ENCODE measurements at places on chromosomes 4 and X.

DNA sequence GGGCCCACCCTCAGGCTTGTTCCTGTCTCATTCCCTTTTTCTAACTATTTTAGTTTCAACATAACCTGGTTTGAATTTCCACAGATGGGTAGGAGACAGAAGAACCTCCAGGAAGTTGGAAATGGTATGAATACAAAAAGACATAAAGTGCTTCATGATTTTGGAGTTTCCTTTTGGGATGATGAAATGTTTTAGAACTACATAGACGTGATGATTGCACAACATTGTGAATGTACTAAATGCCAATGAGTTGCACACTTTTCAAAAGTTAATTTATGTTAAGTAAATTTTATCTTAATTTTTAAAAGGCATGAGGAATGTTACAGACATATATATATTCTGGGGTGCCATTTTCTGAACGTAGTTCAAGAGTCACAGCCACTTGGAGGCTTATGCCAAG is 41.1 kb upstream of the IBSP start:
- no peak for DNase-seq

DNA sequence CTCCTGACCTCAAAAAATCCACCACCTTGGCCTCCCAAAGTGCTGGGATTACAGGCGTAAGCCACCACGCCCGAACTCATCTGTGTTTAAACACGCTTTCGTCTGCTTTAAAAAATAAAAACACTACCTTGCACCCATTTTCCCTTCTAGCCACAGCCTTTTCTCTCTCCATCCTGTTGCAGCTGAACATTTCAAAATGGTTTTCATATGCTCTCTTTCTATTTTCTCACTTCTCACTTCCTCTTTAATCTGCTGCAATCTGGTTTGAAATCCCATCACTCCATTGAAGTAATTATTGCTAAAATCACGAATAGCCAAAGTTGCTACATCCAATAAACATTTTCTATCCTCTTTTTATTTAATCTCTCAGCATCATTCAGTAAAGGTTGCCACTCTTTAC is 70.0 kb downstream of the DCHS2 start:
- peak; percentile 38 for DNase-seq

DNA sequence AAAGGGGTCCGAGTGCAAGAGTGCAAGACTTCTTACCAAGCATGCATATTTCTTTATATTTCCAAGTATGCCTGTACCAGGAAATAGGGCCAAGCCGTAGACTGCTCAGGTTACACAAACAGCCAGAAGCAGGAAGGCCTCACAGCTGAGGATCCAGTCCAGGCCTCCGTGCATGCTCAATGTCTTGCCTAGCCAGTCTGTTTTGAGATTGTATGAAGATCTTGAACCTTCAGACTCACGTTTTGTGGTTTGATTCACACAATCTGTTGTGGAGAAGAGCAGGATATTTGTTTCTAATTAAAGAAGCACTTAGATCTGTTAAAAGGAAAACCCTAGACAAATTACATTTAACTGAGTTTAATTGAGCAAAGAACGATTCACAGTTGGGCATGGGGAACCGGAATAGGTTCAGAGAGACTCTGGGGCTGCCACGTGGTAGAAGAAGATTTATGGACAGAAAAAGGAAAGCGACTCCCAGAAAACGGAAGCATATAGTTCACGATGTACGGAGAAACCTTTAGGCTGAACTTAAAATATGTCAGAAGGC is 1.2 kb downstream of the MGST2 start:
- no peak for DNase-seq

DNA sequence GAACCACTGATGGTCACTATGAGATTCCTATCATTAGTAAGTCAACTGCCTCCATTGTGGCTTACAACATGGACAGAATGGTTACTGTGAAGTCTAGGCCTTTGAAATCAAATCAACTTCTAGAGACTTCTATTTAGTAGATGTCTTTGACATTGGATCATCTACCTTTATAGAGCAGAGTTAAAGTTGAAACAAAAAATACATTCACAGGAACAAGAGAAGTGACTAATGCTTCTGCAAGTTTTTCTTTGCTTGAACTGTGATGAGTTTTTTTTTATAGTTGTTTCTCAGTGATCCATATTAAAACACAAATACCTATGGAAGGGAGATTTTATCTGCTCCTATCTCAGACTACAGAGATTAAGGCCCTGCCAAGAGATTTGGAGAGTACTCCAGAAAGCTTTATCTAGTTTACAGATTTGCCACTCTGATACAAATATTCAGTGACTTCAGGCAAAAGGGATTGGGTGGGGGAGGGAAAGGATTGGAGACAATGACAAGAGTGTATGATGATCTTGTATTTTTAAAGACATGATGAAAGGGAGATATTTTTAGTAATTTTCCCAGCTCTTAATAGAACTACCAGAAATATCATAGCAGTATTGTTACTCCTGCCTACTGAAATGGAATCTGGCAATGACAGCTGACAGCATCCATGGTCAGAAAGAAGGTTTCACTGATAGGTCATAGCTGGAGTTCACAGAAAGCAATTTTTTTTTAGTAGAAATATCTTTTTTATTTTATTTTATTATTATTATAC is 16.0 kb upstream of the EPGN start:
- no peak for DNase-seq

DNA sequence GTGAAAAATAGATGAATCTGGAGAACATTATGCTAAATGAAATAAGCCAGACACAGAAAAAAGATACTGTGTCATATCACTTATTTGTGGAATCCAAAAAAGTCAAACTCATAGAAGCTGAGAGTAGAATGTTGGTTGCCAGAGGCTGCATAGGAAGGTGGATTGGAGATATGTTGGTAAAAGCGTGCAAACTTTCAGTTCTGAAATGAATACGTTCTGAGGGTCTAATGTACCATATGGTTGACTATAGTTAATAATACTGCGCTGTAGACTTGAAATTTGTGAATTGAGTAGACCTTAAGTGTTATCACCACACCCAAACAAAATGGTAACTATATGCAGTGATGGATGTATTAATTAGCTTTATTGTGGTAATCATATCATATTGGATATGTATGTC is 45.0 kb upstream of the UPRT start:
- peak; percentile 65 for DNase-seq

GRCh38 chr4:1206299-1207156 is 34.1 kb upstream of the SPON2 start:
- DNase-seq = no peak

DNA sequence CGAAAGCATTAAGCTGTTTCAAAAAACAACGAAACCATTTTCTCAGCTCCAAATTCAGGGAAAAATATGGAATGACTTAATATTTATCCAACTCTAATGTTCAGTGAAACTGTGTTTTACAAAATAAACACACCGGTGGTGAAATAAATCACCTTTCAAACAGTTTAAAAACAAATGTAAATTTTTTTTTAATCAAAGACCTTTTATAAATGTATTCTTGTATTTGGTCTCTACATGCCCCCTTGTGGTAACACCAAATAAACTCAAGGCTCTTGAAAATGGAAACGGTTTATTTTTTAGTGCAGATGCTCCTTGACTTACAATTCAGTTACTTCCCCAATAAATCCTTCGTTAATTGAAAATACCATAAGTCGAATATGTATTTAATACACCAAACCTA is 45.8 kb upstream of the ITM2A start:
- peak; percentile 39 for DNase-seq

DNA sequence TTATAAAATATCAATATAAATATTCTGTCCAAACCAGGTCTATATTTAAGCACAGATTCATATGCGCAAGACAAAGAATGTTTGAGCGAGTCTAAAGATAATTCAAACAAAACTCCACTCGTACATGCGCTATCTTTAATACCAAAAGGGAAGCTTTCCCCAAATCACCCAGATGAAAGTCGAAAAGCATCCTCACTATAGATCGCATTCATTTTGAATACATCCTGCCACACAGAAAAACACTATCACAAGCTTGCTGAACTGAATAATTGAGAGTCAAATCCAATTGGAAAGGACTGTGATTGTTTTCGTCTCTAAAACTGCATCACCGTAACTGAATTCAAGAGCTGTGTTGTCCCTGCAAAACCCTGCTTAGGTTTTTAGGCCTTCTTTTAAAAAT is 685 bp downstream of the TASL start:
- peak; percentile 22 for DNase-seq

DNA sequence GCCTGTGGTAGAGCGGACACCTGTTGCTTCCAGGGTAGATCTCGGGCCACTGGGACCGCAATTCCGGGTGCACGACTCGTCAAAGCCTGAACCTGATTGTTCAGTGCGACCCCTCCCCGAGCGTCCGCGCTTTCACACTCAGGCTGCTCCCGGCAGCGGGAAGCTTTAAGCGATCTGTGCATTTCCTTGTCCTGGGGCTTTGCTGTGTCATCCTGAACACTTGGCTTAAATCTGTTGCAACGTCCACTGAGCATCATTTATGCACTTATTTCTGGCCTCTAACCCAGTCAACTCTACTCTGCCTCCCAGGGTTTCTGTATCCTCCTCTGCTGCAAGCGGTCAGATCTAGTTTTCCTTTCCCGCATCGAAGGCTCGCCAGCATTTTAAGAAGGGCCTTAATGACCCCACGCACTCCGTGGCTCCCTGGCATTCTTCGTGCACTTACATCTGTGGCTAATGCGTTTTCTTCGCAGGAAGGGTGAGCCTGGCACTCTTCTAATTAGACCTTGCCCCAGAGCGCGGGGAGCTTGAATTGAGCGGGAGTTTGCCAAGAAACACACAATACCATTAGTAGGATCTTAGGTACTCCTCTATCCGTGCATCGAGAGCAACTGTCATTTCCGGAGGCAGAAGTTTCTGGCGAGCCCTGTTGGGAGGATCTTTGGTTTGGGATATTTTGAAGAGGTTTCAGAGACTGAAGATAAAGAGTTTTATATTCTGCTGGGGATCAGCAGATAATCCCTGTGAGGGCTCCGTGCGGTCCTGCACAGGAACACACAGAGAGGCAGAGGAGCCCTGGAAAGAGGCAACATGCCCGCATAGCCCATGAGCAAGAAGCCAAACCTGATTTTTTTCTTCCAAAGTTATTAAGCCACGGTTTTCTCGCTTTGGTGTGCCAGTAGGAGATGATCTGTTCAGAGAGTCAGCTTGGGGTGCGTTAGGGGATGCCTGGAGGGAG is 654 bp upstream of the DDIT4L start:
- DNase-seq = no peak

- DNase-seq = no peak
These were observed 115.9 kb upstream of the TEX13D start for GRCh38 chrX:124216396-124217115.

- DNase-seq = no peak
These were observed 259.1 kb upstream of the SLIT2 start for GRCh38 chr4:19992471-19993093.

GRCh38 chr4:142961866-142962265 is 115.8 kb upstream of the INPP4B start:
- no peak for DNase-seq

DNA sequence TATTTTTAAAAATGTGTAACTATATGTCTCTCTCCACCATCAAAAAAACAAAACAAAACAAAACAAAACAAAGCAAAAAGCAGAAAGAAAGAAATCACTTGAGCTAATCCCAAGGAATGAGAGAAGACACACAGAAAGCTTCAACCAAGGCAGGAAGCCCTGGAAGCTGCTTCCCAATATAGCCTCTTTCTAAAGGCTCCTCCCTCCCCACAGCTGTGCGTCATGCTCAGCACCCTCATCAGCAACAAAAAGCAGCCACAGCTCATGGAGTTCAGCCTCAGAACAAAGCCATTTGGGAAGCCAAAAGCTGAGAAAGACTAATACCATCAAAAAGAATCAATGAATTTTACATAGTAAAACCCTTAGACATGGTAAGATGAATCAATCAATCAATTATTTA is 501.6 kb upstream of the SMIM31 start:
- no peak for DNase-seq

GRCh38 chr4:37889849-37890800 is 759 bp upstream of the TBC1D1 start:
- DNase-seq = peak; percentile 58

DNA sequence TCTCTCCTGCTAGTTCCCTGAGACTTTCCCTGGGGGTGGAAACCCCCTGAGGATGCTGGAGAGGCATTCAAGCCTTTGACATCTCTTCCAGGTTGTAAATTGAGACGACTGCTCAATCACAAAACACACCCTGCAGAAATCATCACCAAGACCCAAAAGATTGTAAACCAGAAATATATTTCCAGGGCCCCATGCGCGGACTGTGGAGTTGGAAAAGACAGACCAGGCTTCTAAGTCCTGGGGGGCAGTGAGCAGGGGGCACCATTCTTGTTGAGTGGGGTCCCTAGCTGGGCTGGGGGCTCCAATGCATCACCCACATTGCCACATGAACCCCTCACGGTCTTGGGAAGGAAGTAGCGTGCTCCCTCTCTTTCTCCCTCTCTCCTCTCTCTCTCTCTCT is 87.9 kb upstream of the C4orf50 start:
- no peak for DNase-seq

DNA sequence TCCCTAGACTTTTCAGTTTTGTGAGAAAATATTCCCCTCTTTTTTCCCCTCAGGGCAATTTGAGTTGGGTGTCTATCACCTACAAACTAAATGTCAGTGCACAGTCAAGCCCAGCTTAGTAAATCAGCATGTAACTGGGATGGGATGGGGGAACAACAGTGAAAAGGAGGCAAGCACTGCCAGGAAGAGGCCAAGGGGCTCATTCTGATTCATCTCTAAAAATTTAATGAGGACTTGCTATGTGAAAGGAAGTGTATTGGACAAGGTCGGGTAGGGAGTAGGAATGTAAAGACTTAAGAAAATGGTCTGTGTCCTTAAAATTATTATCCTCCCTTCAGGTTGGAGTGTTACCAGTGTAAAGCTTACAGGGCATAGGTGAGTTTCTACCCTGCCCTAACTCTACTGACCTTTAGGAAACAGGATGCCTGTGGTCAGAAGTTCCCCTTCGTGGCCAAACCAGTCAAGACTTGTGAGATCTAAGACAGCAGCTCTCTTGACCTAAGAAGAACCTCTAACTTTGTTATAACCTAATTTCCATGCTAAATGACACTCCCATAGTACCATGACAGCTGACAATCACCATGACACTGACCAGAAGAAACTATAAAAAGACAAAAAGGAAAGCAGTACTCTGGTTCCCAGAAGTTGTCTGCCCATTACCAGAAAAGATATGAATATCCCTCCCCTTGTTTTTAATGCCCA is 194.4 kb upstream of the LDB2 start:
- DNase-seq = peak; percentile 94

GRCh38 chr4:79081973-79082372 is 142.7 kb upstream of the PAQR3 start:
- DNase-seq = no peak

GRCh38 chr4:15254236-15254880 is 173.5 kb upstream of the C1QTNF7 start:
- no peak for DNase-seq

GRCh38 chr4:41647383-41647782 is 101.1 kb downstream of the PHOX2B start:
- no peak for DNase-seq

GRCh38 chrX:57822818-57823217 is 87.4 kb downstream of the ZXDA start:
- DNase-seq = no peak

- no peak for DNase-seq
These were observed 335.6 kb upstream of the TRAM1L1 start for GRCh38 chr4:117420948-117421347.

GRCh38 chrX:51891821-51892551 is 1.4 kb upstream of the MAGED1 start:
- DNase-seq = peak; percentile 34

Measured in GM12865 (cell line).